ENCODE measurements at places on chromosomes 1 and 21.

- DNase-seq = no peak
These were observed 1.1 kb upstream of the GUCA2A start for GRCh38 chr1:42165511-42166210.

DNA sequence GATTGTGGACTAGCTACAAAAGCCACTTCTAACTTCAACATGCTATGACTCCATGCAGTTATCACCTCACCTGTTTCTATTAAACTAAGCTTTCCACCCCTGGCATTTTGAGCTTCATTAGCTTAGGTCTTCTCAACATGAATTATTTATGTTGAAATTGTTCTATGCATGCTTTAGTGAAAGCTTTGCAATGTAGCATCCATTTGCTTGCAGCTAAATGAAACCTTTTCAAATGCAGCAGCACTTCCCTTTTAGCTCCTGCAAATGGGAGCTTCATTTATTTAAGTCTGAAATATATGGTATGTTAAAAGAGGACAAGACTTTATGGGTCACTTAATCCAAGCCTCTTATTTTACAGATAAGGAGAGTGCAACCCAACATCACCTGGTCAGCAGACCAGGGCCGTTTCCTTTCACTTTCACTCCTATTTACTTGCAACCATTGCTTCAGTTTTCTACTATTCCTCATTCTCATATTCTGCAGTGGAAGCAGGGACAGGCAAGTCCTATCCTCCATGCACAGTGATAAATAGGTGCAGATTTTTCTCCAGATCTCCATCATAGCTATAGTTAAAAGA, 56.4 kb upstream of the SAMSN1 start:
- no peak for DNase-seq

DNA sequence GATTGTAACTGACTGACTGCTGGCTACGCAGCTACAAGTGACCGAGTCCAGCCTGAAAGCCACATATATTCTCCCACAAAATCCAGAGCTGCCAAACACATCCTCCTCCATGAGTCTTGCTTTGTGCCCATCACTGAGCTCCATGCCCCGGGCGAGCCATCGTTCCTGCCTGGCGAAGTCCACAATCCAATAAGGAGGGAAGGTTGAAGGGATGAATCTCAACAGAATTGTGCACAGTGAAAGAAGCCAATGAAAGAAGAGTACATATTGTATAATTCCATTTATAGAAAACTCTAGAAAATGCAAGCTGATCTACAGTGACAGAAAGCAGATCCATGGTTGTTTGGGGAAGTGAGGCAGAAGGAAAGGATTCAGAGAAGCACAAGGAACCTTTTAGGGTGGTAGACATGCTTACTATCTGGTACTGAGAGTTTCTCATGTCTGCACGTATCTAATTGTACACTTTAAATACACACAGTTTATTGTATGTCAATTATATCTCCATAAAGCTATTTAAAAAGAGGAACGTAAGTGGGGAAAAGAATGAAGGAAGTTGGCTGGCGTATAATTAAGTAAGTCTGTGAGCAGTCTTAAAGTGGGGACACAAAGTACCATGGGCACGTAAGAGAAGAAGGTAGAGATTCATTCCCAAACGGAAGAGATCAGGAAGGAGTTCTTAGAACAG, 115.9 kb upstream of the JUN start:
- DNase-seq = no peak

GRCh38 chr1:116003823-116004222, 27.5 kb downstream of the SLC22A15 start:
- no peak for DNase-seq

DNA sequence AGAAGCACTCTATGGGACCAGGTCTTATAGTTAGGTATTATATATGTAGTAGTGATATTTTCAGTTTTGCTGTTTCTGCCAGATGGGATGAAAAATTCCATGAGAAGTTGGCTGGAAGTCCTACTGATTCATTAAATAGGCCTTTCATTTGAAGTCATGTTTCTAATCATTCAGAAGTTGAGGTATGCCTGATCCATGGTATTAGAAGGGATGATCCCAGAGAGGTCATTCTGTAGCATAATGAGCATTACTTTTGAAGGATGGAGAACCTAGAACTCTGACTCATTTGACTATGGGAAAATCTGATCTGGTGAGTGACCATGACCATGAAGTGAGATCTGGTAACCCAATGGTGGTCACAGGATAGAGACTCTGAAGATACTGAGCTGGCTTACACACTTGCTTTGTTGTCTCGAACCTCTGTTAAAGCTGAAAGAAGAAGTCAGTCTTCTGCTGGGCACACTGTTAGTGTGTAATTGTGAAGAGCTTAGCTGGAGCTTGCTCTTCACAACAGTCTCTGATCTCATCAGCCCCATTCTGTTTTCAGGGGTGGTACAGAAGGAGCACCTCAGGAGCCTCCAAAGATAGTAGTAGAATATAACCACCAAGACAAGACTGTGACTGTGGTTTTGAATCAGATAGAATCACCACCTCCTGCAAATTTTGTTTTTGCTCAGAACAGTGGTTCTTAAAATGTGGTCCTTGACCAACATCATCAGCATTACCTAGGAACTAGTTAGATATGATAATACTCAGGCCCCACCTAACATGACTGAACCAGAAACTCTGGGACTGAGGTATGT, 9.0 kb downstream of the MGST3 start:
- no peak for DNase-seq

DNA sequence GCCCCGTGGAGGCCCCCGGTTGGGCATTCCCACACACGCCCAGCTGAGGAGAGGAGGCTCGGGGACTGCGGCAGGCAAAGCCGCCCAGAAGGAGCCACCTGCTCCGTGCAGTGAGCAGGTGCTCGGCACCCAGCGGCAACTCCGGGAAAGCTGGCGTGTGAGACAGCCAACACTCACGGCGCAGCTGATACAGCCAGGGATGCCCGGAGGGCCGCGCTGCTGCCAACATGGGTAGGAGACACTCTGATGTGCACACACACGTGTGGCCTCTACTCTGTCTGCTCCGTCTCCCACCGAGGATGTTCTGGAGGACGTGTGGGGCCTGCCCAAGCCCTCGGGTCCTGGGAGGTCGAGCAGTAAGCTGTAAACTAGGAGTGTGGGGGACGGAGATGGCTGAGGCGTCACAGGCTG, 12.9 kb downstream of the MORN1 start:
- DNase-seq = no peak

DNA sequence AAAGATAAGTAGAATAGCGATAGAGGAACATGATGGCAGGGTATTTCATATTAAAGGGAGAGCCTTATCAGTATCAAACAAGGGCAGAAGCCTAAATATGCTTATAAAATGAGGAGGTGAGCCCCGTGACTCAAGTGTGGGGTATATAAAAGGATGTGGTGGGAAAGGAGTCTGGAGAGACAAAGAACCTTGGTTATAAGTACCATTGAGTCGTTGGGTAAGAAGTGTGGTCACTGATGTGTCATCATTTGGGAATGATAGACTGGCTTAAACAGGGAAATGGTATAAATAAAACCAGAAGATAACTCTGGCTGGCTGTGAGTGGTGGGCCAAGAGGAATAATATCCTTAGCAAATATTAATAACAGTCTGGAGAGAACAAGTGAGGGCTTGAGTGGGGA, 10.9 kb upstream of the CD5L start:
- DNase-seq = no peak

- DNase-seq = no peak
These were observed 58.1 kb downstream of the CASZ1 start for GRCh38 chr1:10738061-10739058.
